Tibial nerve (tissue), 4 donors: ENCODE measurements at places on chromosomes 13 and 19.

DNA sequence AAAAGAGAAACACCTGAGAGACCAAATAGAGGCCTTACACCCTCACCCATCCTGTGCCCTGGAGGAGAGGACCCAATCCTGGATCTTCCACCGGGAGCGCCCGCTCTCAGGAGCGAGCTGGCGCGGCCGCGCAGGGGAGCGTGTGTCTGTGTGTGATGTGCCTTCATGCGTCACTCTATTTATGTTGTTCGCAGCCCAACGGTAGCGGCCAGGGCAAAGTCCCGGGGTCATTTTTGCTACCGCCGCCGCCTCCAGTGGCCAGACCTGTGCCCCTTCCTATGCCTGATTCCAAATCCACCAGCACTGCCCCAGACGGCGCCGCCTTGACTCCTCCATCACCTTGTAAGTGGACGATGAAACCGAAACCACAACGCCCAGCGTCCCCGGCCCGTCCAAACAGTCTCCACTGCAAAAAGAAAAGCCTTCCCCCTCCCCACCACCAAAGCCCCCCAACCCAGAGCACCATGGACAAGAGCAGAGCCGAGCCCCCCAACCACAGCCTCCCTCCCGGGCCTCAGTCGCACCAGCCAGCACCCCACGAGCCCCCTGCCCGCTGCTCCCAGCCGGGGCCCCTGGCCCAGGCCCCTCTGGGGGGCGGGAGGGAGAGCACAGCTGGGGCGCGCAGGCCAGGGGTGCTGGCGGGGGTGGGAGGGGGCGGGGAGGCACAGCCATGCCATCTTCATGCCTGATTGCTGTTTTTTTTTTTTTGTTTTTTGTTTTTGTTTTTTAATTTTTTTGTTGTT is 14.7 kb downstream of the LYL1 start:
- no peak overlapping the region for H3K4me3 ChIP-seq
- H3K36me3 ChIP-seq = no peaks in the 10 kb centered on the region
- H3K4me1 ChIP-seq = no peaks in the 10 kb centered on the region
- H3K27ac ChIP-seq = no peak overlapping the region
- H3K27me3 ChIP-seq = no peaks in the 10 kb centered on the region

DNA sequence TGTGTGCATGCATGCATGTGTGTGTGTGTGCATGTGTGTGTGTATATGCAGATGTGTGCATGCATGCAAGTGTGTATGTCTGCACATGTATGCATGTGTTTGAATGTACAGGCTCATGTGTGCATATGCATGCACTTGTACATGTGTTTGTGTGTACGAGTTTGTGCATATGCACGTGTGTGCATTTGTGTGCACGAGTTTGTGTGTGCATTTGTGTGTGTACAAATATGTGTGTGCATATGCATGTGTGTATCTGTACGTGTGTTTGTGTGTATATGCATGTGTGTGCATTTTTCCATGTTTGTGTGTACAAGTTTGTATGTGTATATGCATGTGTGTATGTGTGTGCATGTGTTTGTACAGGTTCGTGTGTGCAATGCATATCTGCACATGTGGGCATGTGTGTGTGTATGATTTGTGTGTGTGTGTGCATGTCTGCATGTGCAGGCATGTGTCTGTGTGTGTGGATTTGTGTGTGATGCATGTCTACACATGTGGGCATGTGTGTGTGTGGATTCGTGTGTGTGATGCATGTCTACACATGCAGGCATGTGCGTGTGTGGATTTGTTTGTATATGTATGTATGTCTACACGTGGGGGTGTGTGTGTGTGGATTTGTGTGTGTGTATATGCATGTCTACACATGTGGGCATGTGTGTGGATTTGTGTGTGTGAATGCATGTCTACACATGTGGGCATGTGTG is 57.1 kb downstream of the F2RL3 start:
- no peak overlapping the region for H3K27ac ChIP-seq
- no peaks in the 10 kb centered on the region for H3K27me3 ChIP-seq
- no peak for DNase-seq
- H3K4me1 ChIP-seq = no peaks in the 10 kb centered on the region
- H3K4me3 ChIP-seq = no peak overlapping the region
- H3K36me3 ChIP-seq = no peaks in the 10 kb centered on the region

- H3K36me3 ChIP-seq = no peaks in the 10 kb centered on the region
- no peak overlapping the region for H3K27ac ChIP-seq
- H3K27me3 ChIP-seq = no peaks in the 10 kb centered on the region
- no peak for DNase-seq
Observed at GRCh38 chr19:54436031-54436523, 12.9 kb upstream of the LENG8 start.

DNA sequence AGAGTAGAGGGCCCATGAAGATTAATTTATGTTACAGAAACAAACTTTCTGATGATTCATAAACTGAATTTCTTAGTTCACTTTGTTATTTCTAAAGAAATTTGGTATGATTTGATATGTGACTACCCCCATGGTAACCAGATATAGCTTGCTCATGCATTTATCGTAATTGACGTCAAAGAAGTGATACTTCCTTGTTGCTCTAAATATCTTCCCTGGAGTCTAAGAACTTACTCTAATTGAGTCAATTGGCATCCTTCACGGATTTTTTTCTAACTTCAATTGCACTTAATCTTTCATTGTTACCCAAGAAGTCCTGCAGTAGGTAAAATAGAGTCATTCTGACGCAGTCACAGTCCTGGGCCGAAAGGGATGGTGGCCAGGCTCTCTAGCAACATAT is 240.9 kb downstream of the GPC5 start:
- H3K27ac ChIP-seq = no peak overlapping the region
- no peaks in the 10 kb centered on the region for H3K27me3 ChIP-seq
- DNase-seq = no peak

- no peaks in the 10 kb centered on the region for H3K4me1 ChIP-seq
- no peak for DNase-seq
- no peak overlapping the region for H3K4me3 ChIP-seq
- H3K36me3 ChIP-seq = no peaks in the 10 kb centered on the region
- no peaks in the 10 kb centered on the region for H3K27me3 ChIP-seq
- H3K27ac ChIP-seq = no peak overlapping the region
Observed at GRCh38 chr13:48113756-48114130, 18.8 kb upstream of the MED4 start.

DNA sequence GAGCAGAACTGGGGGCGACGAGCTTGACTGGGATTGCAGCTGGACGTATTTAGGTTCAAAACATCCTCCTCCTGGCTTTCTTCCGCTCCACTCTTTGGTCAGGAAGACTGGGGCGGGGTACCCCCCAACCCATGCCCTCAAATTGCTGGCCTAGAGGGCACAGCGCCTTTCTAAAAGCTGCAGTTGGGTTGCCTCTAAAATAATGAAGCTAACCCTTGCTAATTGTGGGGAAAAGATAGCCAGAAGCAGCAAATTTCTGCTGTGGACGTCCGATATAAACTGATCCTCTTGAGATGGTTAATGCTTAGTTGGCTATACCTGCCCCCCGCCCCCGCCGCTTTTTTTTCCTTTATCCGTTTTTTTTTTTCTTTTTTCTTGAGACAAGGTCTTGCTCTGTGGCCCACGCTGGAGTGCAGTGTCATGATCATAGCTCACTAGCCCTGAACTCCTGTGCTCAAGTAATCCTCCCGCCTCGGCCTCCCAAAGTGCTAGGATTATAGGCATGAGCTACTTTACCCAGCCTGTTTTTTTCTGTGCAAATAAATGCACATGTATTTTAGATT is 754 bp upstream of the CHERP start:
- peaks cover 47% of the 10 kb centered on the region for H3K4me1 ChIP-seq
- H3K27me3 ChIP-seq = no peaks in the 10 kb centered on the region
- DNase-seq = no peak
- H3K36me3 ChIP-seq = no peaks in the 10 kb centered on the region
- peak overlapping the region; percentile 90 for H3K27ac ChIP-seq

- no peaks in the 10 kb centered on the region for H3K27me3 ChIP-seq
- no peaks in the 10 kb centered on the region for H3K36me3 ChIP-seq
- H3K27ac ChIP-seq = no peak overlapping the region
- no peak overlapping the region for H3K4me3 ChIP-seq
- peaks cover 14% of the 10 kb centered on the region for H3K4me1 ChIP-seq
Observed at GRCh38 chr19:55261671-55262126, 2.9 kb upstream of the PPP6R1 start.

DNA sequence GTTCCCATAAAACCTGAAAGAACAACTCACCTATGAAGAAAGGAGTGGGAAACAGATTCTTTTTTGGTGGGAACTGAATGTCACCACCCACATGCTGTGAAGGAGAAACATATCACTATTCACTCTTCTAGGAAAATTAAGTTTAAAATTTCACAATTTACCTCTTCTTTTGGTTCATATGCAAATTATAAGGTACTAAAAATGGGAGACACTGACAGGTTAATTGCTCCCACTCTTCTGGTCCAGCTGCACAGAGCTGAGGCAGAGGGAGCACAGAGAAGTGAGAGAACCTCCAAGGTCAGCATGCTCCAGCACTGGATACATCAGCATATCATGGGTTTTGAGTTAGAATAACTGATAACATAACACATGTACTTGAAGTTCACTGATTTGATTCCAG is 186.9 kb downstream of the FGF14 start:
- no peak overlapping the region for H3K27ac ChIP-seq
- no peak overlapping the region for H3K4me3 ChIP-seq
- H3K27me3 ChIP-seq = no peaks in the 10 kb centered on the region
- H3K36me3 ChIP-seq = no peaks in the 10 kb centered on the region
- H3K4me1 ChIP-seq = no peaks in the 10 kb centered on the region

DNA sequence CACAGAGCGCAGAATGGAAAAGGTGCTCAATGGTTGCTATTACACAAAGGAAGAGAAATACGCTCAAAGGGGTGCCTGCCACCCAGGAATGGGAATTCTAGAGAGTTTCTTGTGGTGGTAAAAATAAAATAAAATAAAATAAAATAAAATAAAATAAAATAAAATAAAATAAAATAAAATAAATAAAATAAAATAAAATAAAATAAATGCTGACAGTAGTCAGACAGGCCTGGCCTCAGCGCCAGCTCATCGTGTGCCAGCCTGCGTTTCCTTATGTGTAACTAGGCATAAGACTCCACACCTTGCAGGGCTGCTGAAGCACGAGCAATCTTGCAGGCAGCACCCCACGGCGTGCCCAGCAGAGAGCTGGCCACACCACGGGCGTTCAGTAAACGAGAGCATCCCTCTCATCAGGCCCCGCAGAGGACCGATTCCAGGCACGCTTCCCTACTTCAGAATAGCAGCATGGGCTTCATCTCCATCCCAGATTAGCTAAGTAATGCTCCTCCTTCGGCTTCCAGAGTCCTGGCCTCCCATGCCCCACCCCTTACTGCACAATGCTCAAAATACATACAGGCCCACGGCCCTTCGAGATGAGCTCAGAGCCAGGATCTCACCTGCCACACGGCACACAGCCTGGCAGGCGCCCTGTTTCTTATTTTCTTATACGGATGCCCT is 5.6 kb downstream of the NAPA start:
- DNase-seq = no peak
- H3K36me3 ChIP-seq = no peaks in the 10 kb centered on the region
- no peaks in the 10 kb centered on the region for H3K4me1 ChIP-seq
- H3K27me3 ChIP-seq = no peaks in the 10 kb centered on the region
- peak overlapping the region; percentile 99 for H3K27ac ChIP-seq

DNA sequence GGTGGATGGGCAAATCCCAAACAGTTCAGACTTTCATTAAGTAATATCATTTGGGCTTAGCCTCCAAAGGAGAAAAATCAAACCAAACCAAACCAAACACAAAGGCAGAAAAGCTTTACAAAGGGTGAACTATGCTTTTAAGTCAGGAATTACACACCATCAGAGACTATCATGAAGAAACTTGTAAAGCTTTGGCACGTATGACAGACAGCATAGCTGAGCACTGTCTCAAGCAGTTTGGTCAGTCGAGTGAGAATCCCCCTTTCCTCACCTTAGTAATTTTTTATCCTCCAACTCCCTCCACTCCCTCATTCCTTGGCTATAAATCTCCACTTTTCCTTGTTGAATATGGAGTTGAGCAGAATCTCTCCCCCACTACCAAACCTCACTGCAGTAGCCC is 72.1 kb downstream of the MIPEP start:
- no peak overlapping the region for H3K27ac ChIP-seq
- no peaks in the 10 kb centered on the region for H3K36me3 ChIP-seq
- H3K4me1 ChIP-seq = no peaks in the 10 kb centered on the region
- DNase-seq = no peak
- no peak overlapping the region for H3K4me3 ChIP-seq
- no peaks in the 10 kb centered on the region for H3K27me3 ChIP-seq

- H3K27ac ChIP-seq = peak overlapping the region; percentile 70
- peak overlapping the region; percentile 61 for H3K4me3 ChIP-seq
- DNase-seq = peak; percentile 83
- H3K27me3 ChIP-seq = no peaks in the 10 kb centered on the region
- peaks cover 4% of the 10 kb centered on the region for H3K4me1 ChIP-seq
Observed at GRCh38 chr19:6516659-6517291, 14.1 kb upstream of the TNFSF9 start.

- H3K27me3 ChIP-seq = no peaks in the 10 kb centered on the region
- no peak overlapping the region for H3K27ac ChIP-seq
- H3K4me1 ChIP-seq = no peaks in the 10 kb centered on the region
- H3K36me3 ChIP-seq = no peaks in the 10 kb centered on the region
- no peak overlapping the region for H3K4me3 ChIP-seq
Observed at GRCh38 chr13:109331898-109332297, 454.5 kb downstream of the IRS2 start.

- H3K27me3 ChIP-seq = no peaks in the 10 kb centered on the region
- no peak overlapping the region for H3K27ac ChIP-seq
- H3K4me3 ChIP-seq = no peak overlapping the region
- no peaks in the 10 kb centered on the region for H3K4me1 ChIP-seq
- no peaks in the 10 kb centered on the region for H3K36me3 ChIP-seq
Observed at GRCh38 chr13:20685092-20685491, 18.4 kb upstream of the IL17D start.

- no peak overlapping the region for H3K4me3 ChIP-seq
- no peaks in the 10 kb centered on the region for H3K36me3 ChIP-seq
- no peaks in the 10 kb centered on the region for H3K4me1 ChIP-seq
Observed at GRCh38 chr13:42600943-42601342, 27.0 kb downstream of the TNFSF11 start.

DNA sequence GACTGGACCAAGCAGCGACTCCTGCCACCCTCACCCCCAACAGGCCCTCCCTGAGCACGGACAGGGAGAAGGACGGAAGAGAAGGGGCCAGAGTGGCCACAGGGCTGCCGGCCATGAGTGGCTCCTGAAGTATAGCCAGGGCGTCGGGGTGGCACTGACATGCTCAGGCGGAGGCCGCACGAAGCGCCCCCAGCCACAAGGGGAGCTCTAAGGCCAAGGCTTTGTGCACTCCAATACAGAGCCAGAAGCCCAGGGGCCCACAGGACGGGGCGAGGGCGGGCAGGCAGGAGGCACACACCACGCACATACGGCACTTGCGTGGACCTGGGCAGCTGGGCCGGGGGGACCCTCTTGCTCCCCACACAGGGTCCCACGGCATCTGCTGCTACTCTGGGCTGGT is 52.0 kb downstream of the KLF2 start:
- peaks cover 52% of the 10 kb centered on the region for H3K36me3 ChIP-seq
- no peaks in the 10 kb centered on the region for H3K27me3 ChIP-seq
- H3K27ac ChIP-seq = no peak overlapping the region
- no peak overlapping the region for H3K4me3 ChIP-seq
- DNase-seq = no peak

GRCh38 chr13:112871742-112872141 is 97.3 kb upstream of the MCF2L start:
- H3K27me3 ChIP-seq = no peaks in the 10 kb centered on the region
- peaks cover 56% of the 10 kb centered on the region for H3K36me3 ChIP-seq
- no peak overlapping the region for H3K4me3 ChIP-seq
- no peak for DNase-seq
- H3K4me1 ChIP-seq = no peaks in the 10 kb centered on the region

GRCh38 chr13:80903911-80904310 is 563.0 kb upstream of the SPRY2 start:
- peaks cover 21% of the 10 kb centered on the region for H3K4me1 ChIP-seq
- no peak overlapping the region for H3K4me3 ChIP-seq
- DNase-seq = no peak

- H3K4me3 ChIP-seq = no peak overlapping the region
- no peak for DNase-seq
- no peaks in the 10 kb centered on the region for H3K27me3 ChIP-seq
- H3K36me3 ChIP-seq = no peaks in the 10 kb centered on the region
- H3K4me1 ChIP-seq = no peaks in the 10 kb centered on the region
Observed at GRCh38 chr13:75010941-75011340, 471.0 kb downstream of the TBC1D4 start.
